ENCODE measurements at places on chromosomes 12 and 14. TPM values are rescaled to one million over a fixed set of nuclear protein-coding genes. Genes with fewer than 3 reads are reported as not detected.

The OR6C74 gene
- total RNA-seq = not detected

The EEA1 gene
- total RNA-seq = 31.1 TPM

The RPS6KL1 gene
- total RNA-seq = 32.7 TPM

The ATXN7L3B gene
- total RNA-seq = 70.5 TPM

The BMP4 gene
- 39.9 TPM for total RNA-seq

The SLC10A1 gene
- not detected for total RNA-seq

The CRACR2A gene
- total RNA-seq = 2.7 TPM

The CACNA2D4 gene
- total RNA-seq = 49.8 TPM

The USP44 gene
- 2.2 TPM for total RNA-seq

The HCAR2 gene
- total RNA-seq = 2.1 TPM
